ENCODE measurements at places on chromosomes 2 and 18. TPM values are rescaled to one million over a fixed set of nuclear protein-coding genes. Genes with fewer than 3 reads are reported as not detected.

The FAM110C gene
- 14.2 TPM for total RNA-seq

The CNDP1 gene
- 0.19 TPM for total RNA-seq

The SCN2A gene
- 0.23 TPM for total RNA-seq

The INPP1 gene
- total RNA-seq, result 37.7 TPM

The CKAP2L gene
- 9.5 TPM for total RNA-seq

The ONECUT2 gene
- total RNA-seq, result 0.14 TPM

The RHBDD1 gene
- 41.6 TPM for total RNA-seq

The POTEI gene
- 0.07 TPM for total RNA-seq

DNA sequence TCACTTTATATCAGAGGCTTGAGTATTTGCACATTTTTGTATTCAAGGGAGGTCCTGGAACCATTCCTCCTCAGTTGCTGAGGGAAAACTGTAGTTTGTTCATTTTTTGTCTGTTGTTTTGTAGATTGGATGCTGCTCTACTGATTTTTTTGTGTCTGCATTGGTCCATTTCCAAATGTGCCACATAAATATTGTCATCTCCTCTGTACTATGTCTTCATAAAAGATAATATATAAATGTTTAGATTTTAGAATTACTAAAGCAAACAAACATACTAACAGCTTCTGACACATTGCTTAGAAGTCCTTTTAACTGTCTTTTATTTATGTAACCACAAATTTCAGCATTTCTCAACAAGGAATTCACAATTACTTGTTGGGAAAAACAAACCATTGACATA lies 356.8 kb downstream of the PLCL1 start:
- no peak for DNase-seq

DNA sequence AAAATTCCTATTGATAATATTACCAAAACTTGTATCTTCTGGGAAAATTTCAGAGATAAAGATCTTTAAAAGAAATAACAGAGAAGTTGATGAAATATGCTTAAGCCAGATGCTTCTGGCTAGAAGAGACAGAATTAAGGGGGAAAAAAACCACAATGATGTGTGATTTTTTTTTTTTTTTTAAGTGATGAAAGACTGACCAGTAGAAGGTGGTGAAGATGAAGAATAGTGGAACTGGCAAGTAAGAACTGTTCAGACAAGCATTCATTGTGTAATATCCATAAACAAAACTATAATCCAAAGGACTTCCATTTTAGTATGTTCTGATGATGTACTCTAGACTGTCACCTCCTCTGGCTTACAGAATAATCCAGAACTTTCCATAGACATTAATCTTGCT lies 89.8 kb downstream of the INO80D start:
- no peak for DNase-seq

DNA sequence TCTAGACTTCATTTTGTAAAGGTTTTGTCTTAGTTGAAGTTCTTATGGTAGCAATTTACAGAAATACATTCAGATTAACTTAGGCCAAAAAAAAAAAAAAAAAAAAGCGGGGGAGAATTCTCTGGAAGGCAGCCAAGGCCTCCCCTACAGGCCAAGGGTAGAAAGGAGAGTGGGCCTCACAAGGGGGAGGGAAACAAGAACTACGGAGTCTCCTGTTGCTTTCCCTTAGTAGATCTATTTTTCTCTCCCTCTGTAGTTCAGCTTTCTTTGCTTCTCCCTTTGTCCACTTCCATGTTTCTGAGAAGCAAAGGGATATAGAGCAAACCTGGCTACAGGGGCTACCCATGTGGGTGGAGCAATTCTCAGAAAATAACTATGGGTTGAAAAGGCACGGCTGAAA lies 2.4 kb upstream of the STK11IP start:
- DNase-seq, result no peak

GRCh38 chr2:11753886-11754699 lies 7.7 kb downstream of the LPIN1 start:
- DNase-seq, result peak; percentile 55

GRCh38 chr2:133602538-133602937 lies 34.3 kb upstream of the NCKAP5 start:
- peak; percentile 3 for DNase-seq

- no peak for DNase-seq
These were observed 56.9 kb downstream of the KCNS3 start for GRCh38 chr2:17935242-17935885.

DNA sequence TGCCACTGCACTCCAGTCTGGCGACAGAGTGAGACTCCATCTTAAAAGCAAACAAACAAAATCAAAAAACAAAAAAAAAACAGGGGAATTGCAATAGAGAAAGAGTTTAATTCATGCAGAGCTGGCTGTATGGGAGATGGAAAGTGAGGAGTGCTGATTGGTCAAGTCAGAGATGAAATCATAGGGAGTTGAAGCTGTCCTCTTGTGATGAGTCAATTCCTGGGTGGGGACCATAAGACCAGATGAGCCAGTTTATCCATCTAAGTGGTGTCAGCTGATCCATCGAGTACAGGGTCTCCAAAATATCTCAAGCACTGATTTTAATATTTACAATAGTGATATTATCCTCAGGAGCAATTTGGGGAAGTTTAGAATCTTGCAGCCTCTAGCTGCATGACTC lies 45.3 kb downstream of the FRZB start:
- DNase-seq, result no peak

- no peak for DNase-seq
These were observed 608.9 kb upstream of the ID2 start for GRCh38 chr2:8072907-8073306.

- no peak for DNase-seq
These were observed 395.7 kb upstream of the ST6GAL2 start for GRCh38 chr2:107281637-107282036.

DNA sequence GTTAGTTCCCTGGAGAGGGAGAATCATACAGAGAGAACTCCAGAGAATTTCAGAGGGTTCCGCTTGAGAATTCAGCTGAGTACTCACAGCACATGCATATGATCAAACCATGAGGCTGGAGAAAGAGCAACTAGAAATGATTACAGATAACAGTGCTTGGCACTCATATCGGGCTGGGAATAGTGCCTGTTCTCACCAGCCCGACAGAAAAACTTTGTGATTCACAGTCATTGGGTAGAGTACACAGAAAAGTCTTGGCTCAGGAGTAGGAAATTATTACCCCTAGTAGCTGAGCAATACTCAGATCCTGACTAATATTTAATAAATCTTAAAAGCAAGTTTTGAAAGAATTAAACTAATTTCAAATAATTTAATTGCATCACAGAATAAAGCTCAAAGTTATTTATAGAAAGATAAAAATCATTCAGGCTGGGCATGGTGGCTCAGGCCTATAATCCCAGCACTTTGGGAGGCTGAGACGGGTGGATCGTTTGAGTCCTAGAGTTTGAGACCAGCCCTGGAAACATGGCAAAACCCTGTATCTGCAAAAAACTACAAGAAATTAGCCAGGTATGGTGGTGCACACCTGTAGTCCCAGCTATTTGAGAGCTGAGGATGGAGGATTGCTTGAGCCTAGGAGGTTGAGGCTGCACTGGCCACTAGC lies 6.8 kb downstream of the WDPCP start:
- DNase-seq, result no peak

GRCh38 chr2:9139491-9140443 lies 66.8 kb upstream of the ASAP2 start:
- DNase-seq, result peak; percentile 91

DNA sequence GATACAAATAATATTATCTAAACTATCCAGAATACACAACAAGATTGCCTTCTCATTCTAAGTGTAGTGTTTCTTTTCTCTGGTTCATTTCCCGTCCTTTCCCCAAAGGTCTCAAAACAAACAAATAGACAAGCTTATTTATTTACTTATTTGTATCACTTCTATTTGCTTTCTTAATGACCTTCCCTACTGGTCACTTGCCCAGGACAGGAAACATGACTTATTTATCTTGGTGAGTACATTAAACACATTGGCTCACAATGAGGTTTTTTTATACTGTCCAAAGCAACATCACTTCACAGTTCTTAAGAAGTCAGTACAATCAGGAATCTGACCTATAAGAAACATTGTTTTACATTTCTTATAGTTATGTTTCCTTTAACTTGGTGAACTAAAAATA lies 123.3 kb upstream of the KYNU start:
- no peak for DNase-seq

DNA sequence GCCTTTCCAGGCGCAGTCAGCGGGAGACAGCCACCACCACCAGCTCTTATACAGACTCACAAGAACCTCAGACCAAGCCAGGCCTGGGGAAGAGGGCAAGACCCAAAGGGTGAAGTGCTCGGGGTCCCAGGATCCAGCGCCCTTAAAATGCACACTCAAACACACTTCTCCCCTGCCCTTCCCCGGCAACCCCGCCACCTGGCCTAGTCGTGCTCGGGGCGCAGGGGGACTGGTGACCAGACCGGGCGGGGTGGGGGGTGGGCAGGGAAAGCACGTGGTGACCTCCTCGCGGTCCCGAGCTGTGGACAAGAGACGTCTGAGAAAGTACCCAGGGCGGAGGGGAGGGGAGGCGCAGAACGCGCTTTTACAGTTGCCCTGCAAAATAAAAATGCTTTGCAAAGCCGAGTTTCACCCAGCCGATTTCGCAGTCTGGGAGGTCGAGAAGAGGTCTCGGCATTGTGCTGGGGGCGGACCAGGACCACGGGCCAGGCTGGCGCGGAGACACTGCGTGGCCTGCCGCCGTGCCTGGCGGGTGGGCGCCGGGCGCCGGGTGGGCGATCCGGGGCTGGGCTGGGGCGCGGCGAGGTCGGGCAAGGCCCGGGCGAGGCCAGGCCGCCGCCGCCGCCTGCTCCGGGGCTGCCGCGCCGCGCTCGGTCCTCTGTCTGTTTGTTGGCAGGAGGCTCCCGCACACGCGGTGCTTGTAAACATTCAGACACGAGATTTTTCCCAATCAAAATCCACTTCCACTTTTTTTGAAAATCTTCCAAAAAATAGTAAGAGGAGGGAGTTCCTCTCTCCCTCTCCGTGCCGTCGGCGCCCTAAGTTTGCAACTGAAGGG lies 2.0 kb downstream of the BCL11A start:
- peak; percentile 76 for DNase-seq

GRCh38 chr18:3207565-3207964 lies 12.2 kb downstream of the MYOM1 start:
- no peak for DNase-seq

DNA sequence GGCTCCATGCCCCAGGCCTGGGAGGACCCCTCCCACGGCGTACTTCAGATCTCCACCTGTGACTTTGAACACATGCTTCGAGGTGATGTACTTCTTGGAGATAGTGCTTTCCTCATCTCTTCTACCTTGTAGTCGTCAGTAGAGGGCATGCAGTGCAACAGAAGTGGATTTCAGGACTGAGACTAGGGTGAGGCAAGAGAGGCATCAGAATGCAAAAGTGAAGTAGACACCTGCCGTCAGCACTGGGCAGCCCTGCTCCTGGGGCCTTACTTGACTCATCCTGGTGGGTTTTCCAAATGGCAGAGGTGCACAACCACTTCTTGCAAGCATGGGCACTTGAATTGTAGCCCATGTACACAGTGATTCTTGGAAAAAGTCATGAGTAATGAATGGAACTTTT lies 258.8 kb downstream of the NEDD4L start:
- DNase-seq, result no peak

- DNase-seq, result no peak
These were observed 22.5 kb upstream of the RASGRP3 start for GRCh38 chr2:33453905-33454479.

GRCh38 chr2:30359644-30360167 lies 87.3 kb upstream of the LCLAT1 start:
- DNase-seq, result no peak

GRCh38 chr2:158478237-158478636 lies 21.5 kb downstream of the PKP4 start:
- DNase-seq, result no peak

- no peak for DNase-seq
These were observed 3.3 kb upstream of the POU3F3 start for GRCh38 chr2:104850361-104851290.

DNA sequence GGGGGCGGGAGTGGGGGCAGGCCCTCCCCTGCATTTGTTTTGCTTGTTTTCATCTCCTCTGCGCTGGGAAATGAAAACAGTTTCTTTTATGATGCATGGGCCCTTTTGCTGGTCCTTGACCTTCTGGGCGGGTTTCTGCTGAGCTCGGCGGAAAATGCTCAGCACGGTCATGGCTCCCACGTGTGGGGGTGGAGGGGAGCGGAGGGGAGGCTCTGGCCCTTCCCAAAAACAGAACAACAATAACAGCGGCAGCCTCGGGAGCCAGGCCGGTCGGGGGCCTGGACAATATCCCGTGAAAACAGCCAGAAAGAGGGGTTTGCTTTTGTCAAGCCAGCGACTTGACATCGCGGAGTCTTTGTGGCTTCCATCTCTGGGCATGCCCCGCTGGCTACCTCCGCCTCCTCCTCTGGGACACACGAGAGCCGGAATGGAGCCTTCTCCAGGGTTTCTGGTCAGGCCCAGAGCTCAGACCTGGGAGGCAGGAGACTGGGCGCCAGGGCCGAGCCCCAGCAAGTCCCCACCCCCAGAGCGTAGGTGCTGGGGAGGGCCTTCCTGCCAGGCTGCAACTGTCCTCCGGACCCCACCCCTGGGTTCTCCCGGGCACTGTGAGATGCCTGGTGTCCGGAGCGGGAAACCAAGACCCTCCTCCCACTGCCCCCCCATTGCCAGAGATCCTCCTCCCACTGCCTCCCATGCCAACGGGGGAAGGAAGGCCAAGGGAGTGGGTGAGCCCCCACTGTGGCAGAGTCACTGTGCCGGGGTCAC lies 35.9 kb upstream of the SNED1 start:
- peak; percentile 34 for DNase-seq

DNA sequence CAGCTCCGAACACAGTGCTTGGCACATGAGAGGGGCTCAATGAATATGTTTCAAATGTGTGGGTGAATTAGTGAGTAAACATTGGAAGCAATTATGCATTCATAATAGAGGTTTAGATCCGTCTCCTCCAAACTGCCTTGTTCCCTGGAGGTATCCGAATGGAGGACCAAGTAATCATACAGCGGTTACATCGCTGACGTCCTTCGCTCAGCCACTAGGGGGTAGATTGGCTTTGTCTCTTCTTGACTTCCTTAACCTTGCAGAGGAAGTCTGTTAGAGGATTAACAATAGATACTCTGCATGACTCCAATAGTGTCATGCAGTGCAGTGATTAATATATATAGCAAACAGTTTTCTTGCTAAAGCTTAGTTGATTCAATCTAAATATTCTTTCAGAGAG lies 517.0 kb downstream of the PTPRM start:
- DNase-seq, result peak; percentile 19

GRCh38 chr2:17573804-17574175 lies 33.3 kb downstream of the VSNL1 start:
- no peak for DNase-seq

- no peak for DNase-seq
These were observed 25.0 kb downstream of the MPPE1 start for GRCh38 chr18:11883153-11883552.

DNA sequence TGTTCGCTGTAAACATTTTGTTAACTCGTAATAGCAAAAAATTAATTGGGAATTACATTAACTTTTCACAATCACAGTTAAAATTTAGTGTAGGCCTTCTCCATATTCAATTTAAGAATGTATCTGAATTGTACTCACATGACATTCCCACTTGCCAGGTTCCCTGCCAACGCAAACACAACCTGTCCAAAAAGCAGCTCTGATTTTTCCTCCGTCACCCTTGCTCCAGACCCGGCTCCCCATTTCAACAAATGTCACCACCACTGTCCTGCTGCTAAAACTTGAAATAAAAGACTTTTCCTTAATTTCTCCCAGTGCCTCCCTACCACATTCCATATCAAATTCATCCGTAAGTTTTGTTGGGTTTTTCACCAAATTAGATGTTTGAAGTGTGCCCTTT lies 120.3 kb downstream of the PIEZO2 start:
- DNase-seq, result no peak

Data from mucosa of descending colon (tissue), 3 donors.